NCI-H774 (cell line): ENCODE measurements at places on chromosomes 2 and 18.

GRCh38 chr2:196067088-196067382 lies 1.6 kb downstream of the DNAH7 start:
- DNase-seq: no peak

DNA sequence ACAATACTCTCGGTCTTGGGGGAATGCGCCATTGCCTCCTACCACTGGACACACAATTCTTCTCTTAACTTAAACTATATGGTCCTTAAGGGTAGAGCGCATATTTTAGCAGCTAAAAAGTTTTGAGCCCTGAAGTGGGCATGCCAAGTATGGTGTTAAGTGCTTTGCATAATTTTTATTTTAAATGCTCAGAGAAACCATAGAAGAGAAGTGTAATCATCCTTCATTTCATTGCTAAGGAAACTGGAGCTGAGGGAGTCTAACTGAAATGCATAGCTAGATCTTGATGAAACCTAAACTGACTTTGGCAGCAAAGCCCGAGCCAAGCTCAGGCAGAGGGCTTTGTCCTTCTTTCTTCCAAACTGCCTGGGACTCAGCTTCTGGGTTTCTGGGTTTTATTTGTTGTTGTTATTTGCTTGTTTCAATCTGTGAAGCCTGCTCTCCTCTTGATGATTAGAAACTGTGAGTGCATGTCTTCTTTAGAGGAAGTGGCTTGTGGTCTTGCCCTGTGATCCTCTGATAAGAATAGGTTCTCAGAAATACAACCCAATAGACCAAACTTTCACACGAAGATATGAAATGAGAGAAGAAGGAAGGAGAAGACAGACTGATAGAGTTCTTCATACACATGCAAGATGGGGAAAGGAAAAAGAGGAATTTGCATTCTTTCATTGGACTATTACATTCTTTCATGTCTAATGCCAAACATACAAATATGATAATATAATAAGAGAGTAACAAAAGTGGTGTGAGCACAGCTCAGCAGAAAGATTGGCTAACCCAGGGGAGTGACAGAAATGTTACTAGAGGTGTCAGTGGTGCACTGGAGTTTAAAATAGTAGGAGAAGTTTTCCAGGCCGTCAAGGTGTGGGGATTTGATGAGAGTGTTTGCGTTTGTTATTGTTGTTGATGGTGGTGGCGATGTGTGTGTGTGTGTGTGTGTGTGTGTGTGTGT lies 7.5 kb upstream of the RNF144A start:
- DNase-seq: no peak

GRCh38 chr2:190582736-190583506 lies 48.4 kb upstream of the NEMP2 start:
- no peak for DNase-seq

GRCh38 chr18:57534511-57534909 lies 52.0 kb downstream of the FECH start:
- DNase-seq: no peak

DNA sequence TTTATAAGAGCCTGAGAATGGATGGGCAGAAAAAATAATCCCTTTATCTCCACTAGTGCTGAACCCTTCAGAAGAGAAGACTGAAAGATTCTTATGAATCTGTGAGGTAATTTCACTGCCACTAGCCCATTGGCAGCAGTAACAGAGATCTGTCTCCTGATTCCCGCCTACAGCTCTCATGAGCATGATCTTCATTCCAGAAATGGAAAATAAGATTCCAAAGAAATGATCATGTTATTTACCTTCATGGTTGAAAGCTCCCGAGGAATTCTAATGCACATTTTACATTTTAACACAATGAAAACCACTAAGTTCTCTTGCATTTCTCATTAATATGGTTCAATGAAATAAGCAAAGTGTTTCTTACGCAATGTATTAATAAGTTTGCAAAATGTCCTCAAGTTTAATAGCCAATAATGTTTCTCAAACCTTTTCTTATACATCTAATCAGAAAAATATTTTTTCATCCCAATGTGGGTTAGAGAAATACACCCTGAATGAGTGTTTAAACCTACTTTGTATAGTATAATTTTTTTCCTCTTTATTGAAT lies 905.6 kb downstream of the TMEM182 start:
- DNase-seq: no peak

DNA sequence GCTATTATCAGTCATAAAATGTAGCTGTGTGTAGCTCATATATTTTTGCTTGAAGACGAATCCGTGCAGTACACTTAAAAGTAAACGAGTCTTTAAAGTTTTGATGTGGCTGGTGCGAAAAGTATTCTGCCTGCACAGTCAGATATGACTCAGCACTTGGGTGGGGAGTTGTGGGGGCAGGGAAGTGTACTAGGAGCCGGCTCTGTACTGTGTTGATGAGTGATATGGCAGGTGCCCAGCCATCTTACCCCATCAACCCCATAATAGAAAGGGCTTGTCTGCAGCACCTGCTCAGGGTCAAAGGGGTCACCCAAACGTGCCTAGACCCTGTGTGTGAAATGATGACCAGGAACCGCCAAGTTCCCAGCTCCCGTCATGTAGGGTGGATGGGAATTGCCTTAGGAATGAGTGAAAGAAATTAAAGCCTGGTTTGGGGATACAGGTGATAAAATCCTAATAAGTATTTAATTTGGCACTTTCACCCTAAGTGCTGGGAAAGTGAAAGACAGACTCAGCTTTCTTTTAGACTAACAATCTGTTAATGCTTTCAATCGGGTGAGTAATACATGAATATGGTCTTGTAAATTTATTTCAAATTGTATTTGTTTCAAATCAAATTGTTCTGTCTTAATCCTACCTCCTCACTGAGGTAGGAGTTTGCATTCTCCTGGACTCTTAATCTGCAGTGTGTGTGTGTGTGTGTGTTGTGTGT lies 48.0 kb downstream of the BCL2L11 start:
- DNase-seq: peak; percentile 14

- DNase-seq: no peak
Observed at GRCh38 chr2:9076210-9076609, 72.7 kb upstream of the MBOAT2 start.

DNA sequence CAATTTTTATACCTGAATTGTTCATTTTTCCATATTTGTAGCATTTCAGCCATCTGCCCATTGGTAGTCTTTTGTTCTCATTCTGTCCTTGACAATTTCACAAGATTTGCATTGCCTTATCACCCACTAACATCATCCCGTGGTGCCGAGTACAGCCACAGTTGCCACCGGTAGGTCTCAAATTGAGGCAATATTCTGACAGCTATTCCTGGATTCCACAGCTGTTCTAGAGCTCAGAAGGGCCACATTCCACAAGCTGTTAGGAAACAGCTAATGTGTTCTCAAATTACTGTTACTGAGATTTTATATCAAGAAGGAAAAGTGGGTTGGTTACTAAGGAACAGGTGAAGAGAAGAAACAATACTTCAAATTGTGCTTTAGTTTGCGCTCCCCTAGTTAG lies 178.8 kb downstream of the RPRM start:
- DNase-seq: no peak

- DNase-seq: no peak
Observed at GRCh38 chr2:65710356-65710755, 278.0 kb upstream of the SPRED2 start.

DNA sequence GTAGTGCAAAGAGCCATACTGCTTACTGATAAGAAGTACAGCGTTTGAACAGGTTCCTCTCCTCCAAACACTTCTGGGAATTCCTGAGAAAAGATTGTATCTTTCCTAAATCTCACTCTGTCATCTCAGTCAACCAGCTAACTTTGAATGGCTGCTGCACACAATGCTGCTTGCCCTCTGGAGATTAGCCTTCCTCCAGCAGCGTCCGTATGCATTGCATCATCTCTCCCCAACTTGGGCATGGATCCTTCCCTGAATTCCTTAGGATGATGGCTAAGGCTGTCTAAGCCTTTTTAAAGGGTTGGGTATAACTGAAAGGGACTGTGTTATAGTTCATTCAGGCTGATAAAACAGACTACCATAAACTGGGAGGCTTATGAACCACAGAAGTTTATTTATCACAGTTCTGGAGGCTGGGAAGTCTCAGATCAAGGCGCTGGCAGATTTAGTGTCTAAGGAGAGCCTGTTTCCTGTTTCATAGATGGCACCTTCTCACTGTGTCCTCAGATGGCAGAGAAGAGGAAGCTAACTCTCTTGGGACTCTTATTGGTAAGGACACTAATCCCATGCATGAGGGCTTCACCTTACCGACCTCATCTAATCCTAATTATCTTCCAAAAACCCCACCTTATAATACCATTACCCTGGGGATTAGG lies 105.3 kb downstream of the PAX3 start:
- no peak for DNase-seq

DNA sequence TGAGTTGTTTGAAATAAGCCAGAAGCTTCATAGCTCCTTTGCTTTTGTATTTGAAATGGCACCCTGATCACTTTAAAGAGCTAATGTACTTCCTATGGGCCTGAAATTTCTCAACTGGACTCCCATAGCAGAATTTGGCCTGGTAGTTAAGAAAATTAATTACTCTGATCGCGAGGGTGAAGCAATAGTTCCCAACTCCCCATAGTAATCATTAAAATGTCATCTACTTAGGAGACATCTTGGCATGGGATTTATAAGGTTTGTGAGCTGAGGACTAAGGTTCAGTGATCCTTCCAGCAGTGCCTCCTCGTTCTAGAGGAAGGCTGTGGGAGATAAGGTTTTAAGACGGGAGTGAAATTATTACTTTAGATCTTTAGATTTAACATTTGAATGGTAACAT lies 581.0 kb downstream of the ARHGAP15 start:
- DNase-seq: no peak

DNA sequence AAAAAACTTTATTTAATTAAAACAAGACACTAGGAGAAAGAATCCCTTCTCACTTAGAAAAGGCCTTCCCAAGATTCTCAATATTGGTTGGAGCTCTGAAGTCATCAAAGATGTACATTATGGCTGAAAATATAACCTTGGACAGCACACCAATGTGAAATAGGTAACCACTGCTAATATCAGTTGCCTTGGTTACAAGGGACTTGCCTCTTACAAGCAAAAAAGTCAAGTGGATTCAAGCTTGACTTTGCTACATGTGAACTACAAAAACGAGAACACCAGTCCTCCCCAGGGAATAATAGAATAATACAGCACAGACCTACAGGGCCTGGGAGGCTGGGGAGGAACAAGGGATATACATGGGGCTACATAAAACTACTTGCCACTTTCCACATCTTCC lies 46.1 kb downstream of the NABP1 start:
- DNase-seq: no peak

DNA sequence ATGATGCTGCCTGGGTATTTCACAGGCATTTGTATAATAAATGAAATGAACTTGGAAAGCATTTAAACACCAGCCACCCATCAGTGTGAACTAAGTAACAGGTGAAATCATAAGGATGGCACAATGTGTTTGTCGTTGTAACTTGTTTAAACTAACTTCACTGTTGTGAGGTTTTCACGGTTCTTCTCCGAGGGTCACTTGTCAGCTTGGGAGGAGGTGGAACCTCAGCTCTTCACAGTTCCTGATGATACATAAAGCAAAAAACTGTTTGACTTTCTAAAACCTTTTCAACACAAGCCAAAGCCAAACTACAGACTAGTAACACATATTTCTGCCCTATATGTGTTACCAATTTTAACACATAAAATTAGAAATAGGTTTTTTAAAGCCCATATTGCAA lies 13.1 kb downstream of the TMEM18 start:
- no peak for DNase-seq

- DNase-seq: no peak
Observed at GRCh38 chr2:129460299-129461198, 518.9 kb upstream of the RAB6C start.

DNA sequence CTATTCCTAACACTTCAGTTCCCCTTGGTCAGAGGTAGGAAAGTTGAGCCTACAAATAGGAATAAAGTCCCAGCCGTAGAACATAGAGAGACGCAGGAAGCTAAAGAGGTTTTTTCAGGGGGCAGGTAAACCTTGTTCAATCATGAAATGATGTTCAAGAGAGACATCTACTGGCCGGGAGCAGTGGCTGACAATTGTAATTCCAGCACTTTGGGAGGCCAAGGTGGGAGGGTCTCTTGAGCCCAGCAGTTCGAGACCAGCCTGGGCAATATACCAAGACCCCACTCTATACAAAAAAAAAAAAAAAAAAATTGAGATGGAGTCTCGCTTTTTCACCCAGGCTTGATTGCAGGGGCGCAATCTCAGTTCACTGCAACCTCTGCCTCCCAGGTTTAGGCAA lies 66.7 kb upstream of the DNAJC10 start:
- peak; percentile 37 for DNase-seq

DNA sequence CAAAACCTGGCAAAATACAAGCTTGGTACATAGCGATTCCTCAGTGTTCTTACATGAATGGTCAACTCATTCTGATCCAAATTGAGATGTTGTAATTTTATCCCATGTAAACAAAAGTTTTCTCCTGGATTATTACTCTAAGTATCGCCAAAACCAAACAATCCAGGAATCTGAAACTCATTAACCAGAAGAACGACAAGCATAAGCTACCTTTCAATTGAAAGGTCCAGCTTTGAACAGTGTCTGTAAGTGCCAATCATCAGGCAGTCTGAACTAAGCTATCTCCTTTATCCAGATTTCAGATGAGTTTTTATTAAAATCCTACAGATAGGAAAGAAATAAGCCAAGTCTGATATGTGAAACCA lies 2.4 kb downstream of the MEX3C start:
- no peak for DNase-seq

DNA sequence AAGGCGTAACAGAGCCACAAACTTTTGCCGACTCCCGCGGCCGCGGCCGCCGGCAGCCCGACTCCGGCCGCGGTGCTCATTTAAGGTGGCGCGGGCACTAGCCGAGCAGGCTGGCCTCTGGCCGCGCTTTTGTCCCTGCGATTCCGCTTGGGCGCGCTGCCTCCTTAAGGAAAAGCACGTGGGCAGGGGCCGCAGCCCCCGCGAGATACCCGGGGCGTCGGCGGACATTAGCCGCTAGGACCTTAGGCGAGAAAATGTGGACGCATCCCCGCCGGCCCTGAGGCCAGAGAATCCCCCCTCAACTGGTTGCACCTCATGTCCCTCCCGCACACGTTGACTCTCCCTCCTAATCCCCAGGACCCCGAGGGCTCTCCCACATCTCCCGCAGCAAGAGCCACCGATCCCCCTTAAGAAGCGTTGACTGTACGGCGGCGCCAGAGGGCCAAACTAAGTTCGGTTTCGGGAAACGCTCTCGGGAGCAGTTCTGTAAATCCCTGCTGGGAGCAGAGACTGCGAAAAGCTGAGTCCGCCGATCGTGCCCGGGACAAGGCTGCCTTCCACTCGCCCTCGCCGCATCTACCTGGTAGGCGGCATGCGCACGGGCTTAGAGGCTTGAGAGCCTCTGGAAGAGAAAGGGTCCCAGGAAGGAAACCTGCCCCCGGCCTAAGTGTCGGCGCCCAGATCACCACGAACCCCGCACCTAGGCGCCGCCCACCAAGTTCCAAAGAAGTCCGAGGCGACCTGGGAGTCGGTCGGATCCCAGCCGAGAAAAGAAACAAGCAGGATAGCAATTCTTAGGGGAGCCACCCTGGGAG lies 1.8 kb upstream of the SATB2 start:
- DNase-seq: no peak

GRCh38 chr2:191436368-191437055 lies 191.3 kb downstream of the MYO1B start:
- no peak for DNase-seq
